ENCODE measurements at places on chromosomes 6 and 20.

- no peak for DNase-seq
Observed at GRCh38 chr20:3470208-3470626, 601 bp upstream of the ATRN start.

DNA sequence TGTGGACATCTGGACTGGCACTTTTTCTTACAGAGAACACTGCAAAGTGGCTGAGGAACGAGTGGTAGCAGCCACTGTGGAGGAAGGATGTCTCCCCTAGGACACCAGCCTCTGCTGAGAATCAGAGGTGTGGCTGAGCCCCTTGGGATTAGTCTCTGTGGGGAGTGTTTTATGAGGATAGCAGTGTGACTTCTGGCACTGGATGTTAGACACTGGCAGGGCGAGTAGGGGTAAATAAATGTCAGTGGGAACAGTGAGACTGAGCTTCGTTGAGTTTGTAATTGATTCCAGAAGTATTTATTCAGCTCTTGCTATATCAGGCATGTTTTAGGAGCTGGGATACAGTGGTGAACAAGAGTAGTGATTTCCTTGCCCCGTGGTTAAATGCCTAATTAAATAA lies 124.0 kb downstream of the JARID2 start:
- DNase-seq, result no peak

DNA sequence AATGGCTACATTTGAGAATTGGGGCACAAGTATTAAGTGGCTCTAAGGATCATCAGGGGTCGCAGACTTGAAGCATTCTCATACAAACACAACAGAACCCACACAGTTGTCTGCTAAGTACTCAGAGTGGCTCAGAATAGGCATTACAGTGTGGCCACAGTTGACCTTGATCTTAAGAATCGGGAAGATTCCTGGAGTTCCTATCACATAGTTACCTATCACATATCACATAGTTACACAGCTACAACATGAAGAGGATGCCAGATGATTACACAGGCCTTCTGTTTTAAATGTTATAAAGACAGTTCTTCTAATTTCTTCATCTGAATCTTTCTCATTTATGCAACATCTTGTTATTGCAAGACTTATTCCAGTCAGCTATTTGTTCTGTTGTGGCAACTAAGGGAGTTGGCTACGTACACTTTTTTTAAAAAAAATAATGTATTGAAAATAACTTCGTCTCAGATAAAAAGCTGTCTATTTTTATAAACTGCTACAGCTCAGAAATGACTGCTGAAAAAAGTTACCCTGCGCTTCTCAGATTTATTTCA lies 129.0 kb downstream of the REV3L start:
- no peak for DNase-seq

DNA sequence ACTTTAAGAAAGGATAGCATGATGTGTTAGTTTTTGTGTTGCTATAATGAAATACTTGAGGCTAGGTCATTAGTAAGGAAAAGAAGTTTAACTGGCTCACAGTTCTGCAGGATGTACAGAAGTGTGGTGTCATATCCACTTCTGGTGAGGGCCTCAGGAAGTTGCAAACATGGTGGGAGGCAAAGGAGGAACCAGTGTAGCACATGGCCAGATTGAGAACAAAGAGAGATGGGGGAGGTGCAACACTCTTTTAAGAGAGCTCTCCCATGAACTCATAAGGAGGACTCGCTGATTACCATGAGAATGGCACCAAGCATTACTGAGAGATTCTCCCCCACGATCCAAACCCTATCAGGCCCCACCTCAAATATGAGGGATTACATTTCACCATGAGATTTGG lies 265.4 kb downstream of the RIMS1 start:
- DNase-seq, result no peak

DNA sequence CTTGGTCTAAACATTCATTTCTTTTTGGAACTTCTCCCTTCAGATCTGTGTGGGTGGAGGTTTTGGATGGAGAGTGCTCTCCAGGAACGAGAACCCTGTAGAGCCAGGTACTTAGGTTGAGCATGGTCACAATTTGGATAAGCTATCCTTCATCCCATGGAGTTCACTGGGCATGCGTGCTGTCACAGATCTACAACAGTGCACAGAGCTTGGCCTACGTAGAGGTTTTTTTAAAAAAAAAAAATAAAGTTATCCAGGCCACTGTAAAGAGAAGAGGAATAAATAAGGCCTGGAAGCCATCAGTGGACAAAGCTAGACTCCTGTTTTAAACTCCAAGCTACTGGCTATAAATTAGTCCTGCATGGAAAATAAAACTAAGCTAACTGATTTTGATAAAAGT lies 165.6 kb downstream of the SLC24A3 start:
- no peak for DNase-seq

GRCh38 chr20:33944914-33945313 lies 48.8 kb upstream of the RALY start:
- DNase-seq, result no peak

Measured in stimulated activated CD4-positive, alpha-beta T cell treated with anti-CD3 and anti-CD28 coated beads, Interleukin-4, amount 100 ng/mL, for 1 hour (primary cell).